ENCODE measurements at places on chromosomes 4 and X.

- no peak for DNase-seq
Measured at GRCh38 chr4:113697429-113697828, 64.1 kb downstream of the CAMK2D start.

GRCh38 chr4:177632481-177632880 is 190.2 kb upstream of the AGA start:
- no peak for DNase-seq

DNA sequence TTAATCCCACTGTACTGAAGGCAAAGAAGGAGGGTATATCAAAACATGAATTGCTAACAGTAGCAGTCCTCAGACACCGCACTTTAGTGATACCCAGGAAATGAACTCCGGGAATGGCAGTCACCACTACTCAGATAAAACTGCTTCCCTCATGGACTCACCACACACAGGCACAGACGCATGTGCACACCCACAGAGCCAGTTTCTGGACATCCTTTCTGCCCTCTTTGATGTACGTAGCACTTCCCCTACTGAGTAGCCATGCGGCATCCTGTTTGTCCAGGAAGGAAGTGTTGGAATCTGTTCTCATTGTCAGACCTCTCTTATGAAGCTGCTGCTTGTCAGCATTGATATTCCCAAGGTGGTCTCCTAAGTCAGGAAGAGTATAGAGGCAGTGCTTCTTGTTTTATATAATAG is 95.7 kb downstream of the DCLK2 start:
- no peak for DNase-seq

- no peak for DNase-seq
Measured at GRCh38 chr4:87971866-87972265, 3.6 kb upstream of the SPP1 start.

GRCh38 chr4:183729069-183729406 is 69.9 kb downstream of the TRAPPC11 start:
- no peak for DNase-seq

- DNase-seq = no peak
Measured at GRCh38 chr4:98522636-98523395, 135.6 kb downstream of the TSPAN5 start.

GRCh38 chr4:78923464-78924312 is 15.6 kb downstream of the PAQR3 start:
- no peak for DNase-seq

DNA sequence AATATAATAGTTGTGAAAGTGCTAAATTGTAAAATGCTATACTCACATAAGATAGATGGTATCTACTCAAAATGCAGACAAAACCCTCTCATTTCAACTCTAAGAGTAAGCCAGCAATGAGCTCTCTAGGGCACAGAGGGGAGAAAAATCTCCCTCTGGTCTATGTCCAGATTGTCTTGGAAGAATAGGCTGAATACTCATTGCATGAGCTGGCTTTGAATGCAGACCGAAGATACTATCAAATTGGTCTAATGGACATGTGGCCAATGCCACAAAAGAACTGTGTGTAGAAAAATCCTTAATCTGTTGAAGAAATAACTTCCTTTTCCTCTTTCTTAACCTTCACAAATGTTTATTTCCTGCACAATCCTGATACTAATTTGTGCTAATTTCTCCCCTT is 3.5 kb downstream of the ZXDA start:
- DNase-seq = no peak

Measured in stimulated activated CD8-positive, alpha-beta memory T cell treated with anti-CD3 and anti-CD28 coated beads, Interleukin-2, amount 100 ng/mL, for 1 hour (primary cell).